ENCODE measurements at places on chromosomes 13 and 19. TPM values are rescaled to one million over a fixed set of nuclear protein-coding genes. Genes with fewer than 3 reads are reported as not detected.

The ZNF486 gene
- total RNA-seq, result 21.3 TPM

The PLK5 gene
- 1.2 TPM for total RNA-seq

The ZNF528 gene
- total RNA-seq, result 0.10 TPM

The CNN2 gene
- 522 TPM for total RNA-seq

The ZNF723 gene
- not detected for total RNA-seq

The GRK1 gene
- not detected for total RNA-seq

Data from H1 (cell line).